ENCODE measurements at places on chromosomes 5 and 9.

- peak; percentile 49 for DNase-seq
Observed at GRCh38 chr5:140261403-140262171, 41.3 kb downstream of the PFDN1 start.

DNA sequence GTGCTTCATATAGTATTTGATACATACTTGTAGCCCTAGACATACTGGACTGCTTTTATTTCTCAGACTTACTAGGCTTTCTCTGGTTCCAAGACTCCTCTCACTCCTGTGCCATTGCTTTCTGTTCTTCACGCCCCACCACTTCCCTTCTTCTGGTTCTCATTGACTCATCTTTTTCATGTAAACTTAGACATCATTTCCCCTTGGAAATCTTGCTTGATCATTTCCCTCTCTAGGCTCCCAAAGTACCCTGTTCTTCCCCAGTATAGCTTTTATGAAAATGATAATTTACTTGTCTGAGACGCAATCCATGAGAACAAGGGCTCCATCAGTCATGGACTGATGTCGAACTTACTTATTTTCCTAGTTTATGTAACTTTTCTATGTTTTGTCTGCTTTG lies 83.5 kb downstream of the TLR4 start:
- no peak for DNase-seq

DNA sequence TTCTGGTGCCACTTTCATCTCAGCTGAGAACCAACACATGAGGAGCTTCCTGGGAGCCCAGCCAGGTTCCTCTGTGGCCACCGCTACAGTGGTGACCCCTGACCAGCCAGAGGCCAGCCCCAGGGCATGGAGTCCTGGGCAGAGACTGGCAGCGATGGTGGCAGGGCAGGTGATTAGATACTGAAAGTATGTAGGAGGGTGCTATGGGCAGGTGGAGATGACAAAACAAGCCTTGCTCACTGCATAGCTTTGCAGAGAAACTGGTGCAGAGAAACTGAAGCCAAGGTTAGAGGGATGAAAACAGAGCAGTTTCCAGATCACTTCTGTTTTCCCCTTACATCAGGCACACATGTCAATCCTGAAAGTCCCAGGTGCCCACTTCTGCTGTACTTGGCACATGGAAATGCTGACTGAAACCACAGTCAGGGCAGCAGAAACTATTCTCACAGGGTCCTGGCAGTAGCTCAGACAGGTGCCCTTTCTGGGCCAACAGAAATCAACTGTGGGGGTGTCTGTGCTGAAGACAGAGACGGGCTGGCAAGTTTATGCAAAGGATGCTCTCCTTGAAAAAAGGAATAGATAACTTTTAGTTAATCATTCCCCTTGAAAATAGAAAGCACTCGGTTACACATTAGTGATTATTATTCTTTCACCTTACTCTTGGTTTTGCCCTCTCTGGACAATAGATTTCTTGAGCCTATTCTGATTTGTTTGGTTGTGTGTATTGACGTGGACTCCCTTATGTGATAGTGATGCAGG lies 90.3 kb downstream of the ANKRD55 start:
- no peak for DNase-seq

DNA sequence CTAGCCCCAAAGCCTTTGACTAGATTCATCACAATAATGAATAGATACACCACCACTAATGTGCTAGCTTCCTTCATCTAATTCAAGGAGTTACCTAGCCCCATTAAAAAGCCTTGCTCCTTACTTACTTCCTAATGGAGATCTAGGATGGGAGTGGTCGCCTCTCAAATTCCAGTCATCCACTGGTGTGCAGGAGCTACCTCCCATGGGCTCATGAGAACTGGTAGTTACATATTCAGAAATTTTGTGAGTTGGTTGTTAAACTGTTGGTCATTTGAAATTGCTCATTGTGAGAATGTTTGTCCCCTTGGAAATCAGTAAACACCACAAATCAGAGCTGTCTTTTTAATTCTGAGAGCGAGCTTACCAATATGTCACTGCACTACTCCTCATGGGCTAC lies 91.7 kb upstream of the GDNF start:
- no peak for DNase-seq

Measured in nucleus accumbens (tissue), 56 donors.